ENCODE measurements at places on chromosomes 13 and 19.

DNA sequence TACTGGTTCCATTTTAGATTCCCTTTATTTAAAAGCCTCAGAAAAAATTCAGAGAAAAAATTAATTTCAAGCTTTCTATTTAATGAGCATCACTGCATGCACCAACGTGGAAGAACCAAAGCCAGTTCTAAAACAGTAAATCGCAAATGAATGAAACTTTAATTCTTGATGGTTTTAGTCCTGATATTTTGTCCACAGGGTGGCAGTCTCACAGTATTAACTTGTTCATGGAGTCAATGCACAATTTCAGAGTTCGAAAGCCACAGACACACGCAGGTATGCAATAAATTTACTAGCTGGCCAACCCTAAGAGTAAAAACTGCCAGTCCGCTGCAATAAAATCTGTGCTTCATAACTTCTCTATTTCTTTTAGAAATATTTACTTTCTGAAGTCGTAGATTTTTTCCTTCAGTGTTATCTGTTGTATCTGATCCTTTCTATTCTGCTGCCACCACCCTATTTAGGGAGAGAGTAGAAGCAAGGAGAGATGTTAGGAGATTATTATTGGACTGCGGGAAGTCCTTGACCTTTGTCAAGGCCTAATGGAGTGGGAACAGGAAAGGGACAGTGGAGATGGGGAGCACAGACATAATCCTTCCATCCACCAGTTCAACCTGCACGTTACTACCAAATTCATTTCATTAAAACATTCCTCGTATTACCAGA, 7.0 kb upstream of the WBP4 start:
- DNase-seq: peak; percentile 62

DNA sequence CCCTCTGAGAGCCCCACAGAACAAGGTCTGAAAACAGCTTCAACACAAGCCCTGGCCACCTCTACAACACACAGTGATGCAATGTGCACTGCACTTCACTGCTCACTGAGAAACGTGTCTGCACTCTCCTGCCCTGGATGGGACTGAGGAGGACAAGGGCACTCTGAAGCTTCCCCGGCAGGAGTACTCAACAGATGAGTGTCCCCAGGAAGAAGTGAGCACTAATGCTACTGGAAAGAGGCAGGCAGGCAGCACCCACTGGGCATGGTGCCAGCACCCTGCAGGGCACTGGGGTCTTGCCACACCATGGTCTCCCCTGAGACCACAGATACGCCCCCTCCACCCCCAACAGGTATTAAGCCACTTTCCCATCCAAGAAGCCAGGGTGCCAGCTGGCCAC, 17.7 kb upstream of the SLC35E1 start:
- no peak for DNase-seq

DNA sequence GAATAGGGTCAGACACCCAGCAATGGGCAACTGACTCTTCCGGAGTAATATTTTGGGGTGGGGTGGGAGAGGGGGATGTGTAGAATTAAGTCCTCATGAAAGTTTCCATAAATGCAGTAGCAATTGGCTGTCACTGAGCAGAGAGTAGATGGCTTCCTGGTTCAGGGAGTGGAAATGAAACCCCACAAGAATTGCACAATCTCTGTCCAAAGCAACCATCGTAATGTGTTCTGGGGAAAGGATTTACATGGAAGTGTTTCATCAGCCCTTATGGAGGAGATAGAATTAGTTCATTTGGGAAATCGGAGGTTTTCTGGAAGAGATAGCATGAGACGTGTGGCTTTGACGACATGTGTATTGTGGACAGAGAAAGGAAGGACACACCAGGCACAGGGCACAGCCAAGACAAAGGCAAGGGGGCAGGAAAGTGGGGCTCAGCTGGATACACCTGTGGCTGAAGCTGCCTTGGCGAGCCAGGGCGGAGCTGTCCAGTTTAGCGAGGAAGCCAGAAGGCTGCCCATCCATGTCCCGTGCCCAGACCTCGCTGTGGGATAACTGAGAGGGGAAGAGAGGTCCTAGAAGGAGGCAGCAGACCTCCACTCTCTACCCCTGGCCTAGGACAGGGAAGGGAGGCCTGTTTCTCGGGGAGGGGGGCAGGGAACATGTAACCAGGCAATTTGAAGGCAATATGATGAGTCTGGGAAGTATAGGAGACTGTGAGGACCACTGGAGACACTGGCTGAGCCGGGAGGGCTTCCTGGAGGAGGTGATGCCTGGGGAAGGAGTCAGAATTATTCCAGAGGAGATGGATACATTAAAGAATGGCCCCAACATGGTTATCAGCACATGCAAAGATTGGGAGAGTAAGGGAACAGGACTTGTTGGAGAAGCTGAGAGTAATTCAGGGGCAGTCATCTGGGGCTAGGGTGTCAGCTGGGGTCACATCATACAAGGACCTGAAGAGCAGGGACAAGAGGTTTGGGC, 2.6 kb upstream of the CLEC4G start:
- DNase-seq: no peak

DNA sequence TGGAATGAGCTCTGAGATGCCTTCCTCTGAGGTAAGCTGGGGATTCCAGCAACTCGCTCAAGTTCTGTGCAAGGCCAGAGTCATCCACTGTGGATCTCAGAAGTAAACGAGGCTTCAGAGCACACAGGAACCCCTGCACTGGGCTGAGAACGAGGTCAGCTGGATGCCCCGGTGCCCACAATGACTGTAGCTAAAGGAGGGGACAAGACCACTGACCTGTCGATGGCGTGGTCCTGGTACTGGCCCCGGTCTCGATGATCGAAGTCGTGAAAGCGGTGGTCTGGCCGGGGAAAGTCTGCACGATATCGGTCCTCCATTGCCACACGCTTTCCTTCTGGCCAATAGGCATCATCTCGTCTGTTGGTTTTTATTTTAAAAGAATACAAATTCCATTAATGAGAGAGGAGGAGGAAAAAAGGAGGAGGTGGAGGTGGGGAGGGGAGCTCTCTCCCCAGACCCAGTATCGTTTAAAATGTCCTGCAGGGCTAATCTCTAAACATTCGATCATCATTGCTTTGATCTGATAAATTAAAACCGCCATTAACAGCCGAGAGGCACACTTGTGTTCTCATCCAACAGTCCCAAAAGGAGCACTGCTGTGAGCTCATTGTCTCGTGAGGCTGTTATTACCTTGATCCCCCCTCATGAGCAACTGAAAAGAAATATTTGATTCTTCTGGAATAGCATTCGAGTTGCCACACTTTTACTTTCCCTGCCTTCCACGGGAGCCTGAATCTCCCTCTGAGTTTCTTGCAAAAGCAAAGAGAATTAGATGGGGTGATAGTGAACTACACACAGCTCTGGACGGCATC, 25.0 kb upstream of the TINCR start:
- no peak for DNase-seq

DNA sequence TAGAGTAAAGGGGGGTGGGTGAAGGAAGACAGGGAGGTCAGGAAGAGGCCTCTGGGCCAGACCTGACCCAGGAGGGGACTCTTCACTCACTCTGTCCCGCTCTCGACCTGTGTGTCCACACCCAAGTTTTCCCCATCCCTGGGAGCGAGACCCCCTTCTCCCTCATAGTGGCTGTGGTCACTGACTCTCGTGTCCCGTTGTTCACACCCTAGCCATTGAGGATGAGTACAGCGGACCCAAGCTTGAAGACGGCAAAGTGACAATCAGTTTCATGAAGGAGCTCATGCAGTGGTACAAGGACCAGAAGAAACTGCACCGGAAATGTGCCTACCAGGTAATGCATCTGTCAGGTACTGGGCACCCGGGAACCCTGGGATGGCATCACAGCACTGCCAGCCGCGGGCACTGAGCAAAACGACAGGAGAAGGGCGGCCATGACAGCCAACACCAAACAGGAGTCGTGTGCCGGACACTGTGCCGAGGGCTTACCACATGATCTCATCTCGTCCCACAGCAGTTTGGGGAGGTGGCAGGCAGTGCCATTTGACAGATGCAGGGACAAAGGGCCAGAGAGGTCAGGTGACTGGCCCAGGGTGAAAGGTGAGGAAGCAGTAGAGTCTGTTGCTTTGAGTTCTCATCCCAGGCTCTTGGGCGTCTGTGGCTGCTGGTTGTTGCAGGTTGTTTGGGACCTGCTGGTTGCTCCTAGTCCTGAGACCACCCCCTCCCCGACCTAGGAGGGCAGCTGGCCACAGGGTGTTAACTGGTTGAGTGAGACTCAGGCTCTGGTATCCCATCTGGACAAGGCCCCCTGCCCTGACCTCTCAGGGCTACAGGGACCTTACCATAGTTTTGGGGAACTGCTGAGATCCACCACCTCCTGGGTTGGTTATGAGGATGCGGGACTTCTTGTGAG, 29.6 kb downstream of the PPP5C start:
- DNase-seq: no peak

GRCh38 chr19:8566855-8567254, 10.4 kb downstream of the MYO1F start:
- no peak for DNase-seq

DNA sequence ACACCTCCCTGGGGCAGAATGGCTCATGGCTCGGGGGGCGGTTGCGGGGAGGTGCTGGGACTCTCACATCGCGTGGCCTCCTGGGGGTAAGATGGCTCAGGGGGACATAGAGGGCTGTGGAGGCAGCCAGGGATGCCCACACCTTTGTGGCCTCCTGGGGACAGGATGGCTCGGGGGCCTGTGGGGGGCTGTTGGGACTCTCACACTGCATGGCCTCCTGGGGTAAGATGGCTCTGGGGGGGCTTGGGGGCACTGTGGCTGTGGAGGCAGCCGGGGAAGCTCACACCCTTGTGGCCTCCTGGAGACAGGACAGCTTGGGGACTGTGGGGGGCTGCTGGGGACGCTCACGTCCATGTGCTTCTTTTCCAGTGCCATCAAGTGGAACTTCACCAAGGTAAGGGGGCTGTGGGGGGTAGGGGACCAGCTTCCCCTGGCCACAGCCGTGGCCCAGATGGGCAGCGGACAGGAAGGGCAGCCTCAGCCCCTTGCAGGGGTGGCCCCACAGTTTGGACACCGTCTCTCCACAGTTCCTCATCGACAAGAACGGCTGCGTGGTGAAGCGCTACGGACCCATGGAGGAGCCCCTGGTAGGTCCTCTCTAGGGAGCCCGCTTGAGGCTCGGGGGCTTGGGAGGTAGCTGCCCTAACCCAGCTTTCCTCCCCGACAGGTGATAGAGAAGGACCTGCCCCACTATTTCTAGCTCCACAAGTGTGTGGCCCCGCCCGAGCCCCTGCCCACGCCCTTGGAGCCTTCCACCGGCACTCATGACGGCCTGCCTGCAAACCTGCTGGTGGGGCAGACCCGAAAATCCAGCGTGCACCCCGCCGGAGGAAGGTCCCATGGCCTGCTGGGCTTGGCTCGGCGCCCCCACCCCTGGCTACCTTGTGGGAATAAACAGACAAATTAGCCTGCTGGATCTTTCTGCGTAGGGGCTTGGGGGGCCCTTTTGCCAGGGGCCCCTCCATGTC, 2.4 kb downstream of the GPX4 start:
- no peak for DNase-seq

DNA sequence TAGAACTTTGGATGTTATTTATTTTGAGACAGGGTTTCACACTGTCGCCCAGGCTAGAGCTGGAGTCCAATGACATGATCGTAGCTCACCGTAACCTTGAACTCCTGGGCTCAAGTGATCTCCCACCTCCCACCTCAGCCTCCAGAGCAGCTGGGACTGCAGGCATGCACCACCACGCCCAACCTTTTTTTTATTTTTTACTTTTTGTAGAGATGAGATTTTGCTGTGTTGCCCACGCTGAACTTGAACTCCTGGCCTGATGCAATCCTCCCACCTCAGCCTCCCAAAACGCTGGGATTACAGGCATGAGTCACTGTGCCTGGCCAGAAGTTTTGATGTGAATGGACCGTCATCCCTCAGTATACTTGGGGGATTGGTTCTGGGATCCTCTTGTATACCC, 13.7 kb downstream of the ANKRD27 start:
- DNase-seq: no peak

GRCh38 chr19:6718111-6718740, 2.2 kb downstream of the C3 start:
- DNase-seq: no peak

DNA sequence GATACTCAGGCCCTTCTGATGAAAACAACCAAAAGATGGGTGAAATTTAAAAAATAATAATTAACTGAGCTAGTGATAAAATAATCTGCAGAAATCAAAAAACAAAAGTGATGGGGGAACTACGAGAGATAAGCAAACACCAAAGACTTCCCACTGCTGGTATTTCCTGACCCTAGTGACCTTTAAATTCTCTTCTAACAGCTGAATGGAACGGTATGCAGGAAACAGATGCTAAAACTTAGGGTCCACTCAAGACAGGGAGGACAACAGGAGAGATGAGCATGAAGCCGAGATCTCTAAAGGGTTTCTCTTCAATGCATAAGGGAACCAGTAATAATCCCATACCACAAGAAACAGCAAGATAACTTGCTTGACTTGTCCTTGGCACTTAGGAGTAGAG, 50.8 kb downstream of the USP12 start:
- DNase-seq: no peak

GRCh38 chr13:40047322-40047771, 391.9 kb downstream of the COG6 start:
- DNase-seq: no peak

GRCh38 chr13:100845128-100845757, 170.6 kb upstream of the TMTC4 start:
- DNase-seq: no peak

GRCh38 chr13:112881656-112882554, 87.1 kb upstream of the MCF2L start:
- no peak for DNase-seq

GRCh38 chr19:49573009-49573408, 7.3 kb downstream of the NOSIP start:
- DNase-seq: no peak

GRCh38 chr13:112242777-112243176, 133.4 kb upstream of the SPACA7 start:
- DNase-seq: no peak

- peak; percentile 58 for DNase-seq
Measured at GRCh38 chr13:25901460-25902376, 150.1 kb downstream of the SHISA2 start.

DNA sequence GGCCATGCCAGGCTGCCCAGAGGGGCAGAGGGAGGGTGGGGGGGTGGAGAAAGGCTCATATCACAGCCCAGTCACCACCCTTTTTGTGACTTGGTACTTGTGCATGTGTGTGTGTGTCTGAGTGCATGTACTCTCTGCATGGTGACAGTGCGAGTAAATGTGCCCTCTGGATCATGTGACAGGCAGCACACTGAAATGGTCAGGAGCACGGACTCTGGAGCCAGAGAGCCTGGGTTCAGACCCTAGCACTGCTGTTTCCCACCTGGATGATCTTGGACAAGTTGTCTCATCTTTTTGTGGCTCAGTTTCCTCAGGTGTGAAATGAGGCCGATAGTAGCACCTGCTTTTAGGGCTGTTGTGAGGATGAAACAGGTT, 2.0 kb downstream of the CIC start:
- DNase-seq: no peak

- DNase-seq: no peak
Measured at GRCh38 chr13:42985312-42986175, 6.5 kb downstream of the EPSTI1 start.

DNA sequence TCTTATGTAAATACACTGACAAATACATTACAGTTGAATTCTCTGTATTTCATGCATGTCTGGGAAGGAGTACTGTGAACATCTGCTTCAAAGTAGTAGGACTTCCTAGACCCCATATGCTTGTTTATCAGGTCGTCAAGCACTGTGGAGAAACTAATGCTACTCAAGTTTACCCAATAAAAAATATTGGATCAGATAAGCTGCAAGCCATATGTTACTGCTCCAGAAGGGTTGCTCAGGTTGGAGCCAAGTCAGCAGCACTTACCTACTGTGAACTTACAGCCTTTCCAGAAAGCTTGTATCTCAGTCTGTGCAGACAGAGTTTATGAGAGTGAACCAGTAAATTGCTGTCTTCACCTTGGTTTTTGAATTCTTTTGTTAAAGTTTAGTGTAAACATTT, 36.2 kb downstream of the SLAIN1 start:
- no peak for DNase-seq

GRCh38 chr19:55535173-55535964, 1.6 kb downstream of the SBK2 start:
- DNase-seq: no peak
